ENCODE measurements at places on chromosomes 16 and 17. TPM values are rescaled to one million over a fixed set of nuclear protein-coding genes. Genes with fewer than 3 reads are reported as not detected.

DNA sequence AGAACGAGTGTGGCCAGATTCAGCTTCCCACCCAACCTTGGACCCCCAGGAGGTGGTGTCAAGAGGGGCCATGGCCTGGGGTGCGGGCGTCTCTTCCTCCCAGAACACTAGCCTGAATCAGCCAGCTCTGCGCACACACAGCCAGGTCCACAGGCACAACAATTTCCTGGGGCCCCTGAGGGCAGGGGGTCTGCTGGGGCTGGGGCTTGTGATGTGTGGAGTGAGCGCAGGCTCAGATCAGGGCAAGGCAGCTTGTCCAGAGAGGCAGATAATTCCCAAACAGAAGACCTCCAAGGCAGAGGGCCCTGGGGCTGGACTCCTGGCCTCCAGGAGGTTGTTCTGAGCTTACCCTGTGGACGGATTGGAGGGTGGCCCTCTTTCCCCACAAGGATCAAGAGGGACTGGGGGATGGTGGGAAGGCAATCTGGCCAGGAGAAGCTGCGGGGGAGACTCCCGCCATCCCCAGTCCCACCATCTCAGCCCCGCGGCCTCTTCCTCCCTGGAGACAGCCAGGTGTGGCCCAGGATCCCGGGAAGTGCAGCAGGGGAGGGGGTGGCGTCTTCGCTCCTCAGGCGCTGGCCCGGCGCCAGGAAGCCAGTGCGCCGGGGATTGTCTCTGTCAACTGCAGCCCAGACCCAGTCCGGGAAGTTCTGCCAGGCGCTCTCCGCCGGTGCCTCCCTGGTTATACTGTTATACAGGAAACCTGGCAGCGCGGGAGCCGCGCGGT, 52.0 kb upstream of the AMZ2 start:
- ATAC-seq: no peak

GRCh38 chr17:73066148-73066884, 26.2 kb downstream of the SLC39A11 start:
- no peak for ATAC-seq

ZNF597 gene
- total RNA-seq: 1.00 TPM

DNA sequence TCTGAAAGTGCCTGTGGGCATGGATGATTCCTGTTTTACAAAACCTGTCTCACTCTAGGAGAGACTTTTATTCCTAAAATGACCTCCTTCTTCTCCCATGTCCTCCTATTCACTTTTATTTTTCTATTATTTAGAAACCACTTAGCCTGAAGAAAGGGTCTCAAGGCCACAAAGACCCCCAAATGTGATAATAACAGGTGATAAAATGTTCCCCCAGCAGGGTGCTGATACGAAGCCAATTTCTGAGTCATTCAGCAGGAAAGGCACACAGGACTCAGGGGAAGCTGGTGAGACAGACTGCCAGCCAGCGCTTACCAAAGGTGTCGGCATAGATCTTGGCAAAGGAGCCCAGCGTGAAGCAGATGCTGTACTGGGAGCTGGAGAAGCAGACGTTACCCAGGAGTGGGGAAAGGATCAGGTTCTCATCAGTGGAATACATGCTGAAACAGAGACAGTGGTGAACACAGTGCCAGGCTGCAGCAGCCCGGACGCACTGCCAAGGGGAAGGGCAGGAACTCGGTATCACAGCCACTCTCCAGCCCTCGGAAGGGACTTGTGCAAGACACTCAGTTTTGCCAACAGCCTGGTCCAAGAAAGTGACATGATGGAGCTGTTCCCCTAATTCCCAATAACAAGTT, 24.6 kb downstream of the HIGD1B start:
- no peak for ATAC-seq

TBC1D3L gene
- 12.2 TPM for total RNA-seq

DNA sequence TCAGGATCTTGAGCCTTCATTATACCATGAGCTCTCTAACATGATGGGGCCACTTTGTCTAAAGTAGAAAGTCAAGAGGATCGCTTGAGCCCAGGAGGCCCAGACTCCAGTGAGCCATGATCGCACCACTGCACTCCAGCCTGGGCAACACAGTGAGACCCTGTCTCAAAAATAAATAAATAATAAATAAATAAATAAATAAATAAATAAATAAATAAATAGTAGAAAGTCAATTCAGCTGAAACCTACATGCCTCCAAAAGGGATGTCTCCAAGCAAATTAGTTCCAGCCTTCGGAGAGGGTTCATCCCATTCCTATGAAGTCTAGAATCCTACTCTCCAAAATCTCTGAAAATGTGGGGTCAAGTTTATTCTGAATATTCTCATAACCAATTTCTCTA, 26.0 kb downstream of the C17orf67 start:
- ATAC-seq: no peak

DNA sequence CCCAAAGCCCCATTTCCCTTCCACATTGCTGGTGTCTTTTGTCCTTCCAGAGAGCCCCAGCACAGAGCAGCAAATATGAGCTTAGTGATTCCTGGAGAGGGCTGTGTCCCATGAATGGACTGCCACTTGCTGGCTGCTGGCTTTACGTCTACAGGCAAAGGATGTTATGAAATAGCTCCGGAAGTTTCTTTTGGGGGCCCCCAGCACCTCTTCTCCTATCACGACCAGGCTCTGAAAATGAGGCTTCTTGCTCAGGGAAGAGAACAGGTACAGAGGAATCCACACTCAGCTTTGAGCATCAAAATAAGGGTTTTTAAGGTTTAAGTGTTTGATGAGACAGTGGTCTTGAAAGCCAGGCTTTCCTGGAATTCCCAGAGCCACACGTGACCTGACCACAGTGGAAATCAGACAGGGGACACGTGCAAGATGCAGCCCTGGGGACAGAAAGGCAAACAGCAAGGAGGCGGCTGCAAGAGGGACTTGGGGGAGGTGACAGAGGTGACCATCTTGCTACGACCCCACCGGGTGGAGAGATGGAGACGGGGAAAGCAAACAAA, 58.1 kb downstream of the ZDHHC7 start:
- no peak for ATAC-seq

Data from esophagus mucosa (tissue), 1 donor.